ENCODE measurements at places on chromosomes 16 and 17.

DNA sequence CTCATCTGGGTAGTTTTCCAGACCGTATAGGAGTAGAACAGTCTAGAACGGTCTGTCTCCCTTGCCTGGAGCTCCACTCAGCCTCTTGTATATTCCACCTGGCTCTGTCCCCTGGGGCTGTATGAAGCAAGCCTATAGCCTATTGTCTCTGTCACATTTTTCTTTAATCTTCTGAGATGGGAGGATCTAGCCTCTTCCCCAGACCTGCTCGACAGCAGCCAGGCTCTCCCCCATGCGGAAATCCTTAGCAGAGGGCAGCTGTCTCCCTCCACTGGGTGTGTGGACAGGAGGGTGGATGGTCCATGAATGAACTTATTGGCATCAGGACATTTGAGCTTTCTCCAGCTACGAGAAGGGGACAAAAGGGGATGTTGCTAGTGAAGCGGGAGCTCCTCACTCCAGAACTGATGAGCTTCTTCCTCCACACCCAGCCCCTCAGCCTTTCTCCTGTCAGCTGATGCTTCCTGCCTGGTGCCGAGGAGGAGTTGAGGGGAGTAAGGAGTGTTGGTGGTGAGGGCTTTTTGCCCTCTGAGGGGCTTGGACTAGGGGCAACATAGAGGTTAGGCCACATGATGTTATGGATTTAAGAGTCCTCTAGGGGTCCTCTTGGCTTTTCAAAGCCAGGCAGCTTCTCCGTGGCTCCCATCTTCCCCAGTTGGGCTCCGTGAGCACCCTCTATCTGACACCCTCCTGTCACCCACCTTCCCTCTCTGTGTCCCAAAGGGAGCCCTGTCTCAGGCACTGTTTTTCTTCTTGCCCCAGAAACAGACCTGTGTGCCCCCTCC is 28.0 kb downstream of the ARHGAP23 start:
- no peak for DNase-seq

DNA sequence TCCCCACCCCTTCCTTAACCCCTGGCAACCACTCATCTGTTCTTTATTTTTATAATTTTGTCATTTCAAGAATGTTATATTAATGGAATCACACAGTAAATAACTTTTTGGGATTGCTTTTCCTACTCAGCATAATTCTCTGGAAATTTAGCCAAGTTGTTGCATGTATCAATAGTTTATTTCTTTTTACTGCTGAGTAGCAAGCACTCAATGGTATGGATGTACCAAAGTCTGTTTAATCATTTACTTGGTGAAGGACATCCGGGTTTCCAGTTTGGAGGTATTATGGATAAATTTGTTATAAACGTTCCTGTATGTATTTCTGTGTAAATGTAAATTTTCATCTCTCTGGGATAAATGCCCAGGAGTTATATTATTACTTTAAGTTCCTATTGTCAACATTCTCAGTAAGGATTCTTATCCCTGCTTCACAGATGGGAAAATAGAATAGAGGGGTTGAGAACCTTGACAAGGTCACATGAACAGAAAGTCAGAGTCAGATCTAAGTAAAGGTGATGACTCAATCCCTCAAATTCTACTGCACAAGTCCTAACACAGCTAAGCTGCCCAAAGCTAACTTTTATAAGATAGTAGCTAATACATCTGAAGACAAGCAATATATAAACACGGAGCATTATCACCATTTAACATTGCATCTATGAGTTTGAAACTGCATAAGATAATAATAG is 62.4 kb upstream of the MTMR4 start:
- no peak for DNase-seq

GRCh38 chr16:66220702-66221101 is 145.8 kb upstream of the CDH5 start:
- DNase-seq, result no peak

GRCh38 chr17:33469421-33469820 is 176.3 kb upstream of the ASIC2 start:
- no peak for DNase-seq

DNA sequence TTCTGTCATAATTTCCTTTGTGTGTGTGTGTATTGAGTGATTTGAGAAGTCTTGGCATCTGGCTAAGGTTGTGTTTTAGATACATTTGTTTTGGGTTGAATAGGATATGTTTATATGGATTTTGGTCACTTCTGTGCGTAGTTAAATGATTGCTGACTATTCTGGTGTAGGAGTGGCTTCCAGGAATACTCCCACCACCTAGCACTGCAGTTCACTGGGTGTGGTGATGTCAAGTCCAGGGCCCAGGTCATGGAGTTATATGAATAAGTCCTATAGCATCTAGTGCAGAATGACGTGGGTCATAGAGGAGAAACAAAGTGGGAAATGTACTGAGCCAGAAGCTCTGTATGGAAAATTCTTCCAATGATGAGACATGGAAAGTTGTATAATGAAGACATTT is 465.4 kb upstream of the CCL2 start:
- DNase-seq, result no peak

DNA sequence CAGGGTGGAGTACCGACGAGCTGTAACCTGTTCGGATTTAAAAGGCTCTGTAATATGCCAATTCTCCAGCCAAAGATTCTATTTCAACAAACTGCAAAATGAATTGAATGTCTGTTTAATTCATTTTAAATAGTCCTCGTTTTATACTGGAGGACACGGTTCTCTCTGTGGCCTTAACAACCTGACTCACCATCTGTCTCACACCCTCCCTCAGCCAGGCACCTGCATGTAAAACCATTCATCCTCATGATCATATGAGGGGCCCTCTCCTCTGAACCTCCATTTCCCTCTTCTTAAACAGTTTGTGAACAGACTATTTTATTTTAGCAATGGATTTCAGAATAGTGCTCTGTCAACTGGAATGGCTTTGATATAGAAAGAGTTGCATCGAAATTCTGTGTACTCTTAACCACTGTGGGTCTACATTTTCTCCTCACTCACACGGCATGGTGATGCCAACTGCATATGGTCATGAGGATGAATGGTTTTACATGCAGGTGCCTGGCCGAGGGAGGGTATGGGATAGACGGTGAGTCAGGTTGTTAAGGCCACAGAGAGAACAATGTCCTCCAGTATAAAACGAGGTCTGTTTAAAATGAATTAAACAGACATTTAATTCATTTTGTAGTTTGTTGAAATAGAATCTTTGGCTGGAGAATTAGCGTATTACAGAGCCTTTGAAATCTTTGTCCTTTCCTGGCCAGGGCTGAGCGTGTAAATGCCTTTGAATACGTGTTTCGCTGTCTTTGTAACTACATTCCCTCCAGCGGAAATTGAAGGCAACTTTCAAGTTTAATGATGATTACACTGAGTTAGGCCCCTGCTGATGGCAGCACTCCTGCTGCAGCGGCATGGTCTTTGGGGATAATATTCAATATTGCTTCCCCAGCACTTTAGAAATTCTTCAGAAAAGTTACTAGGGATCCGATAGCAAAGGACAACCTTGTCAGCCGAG is 329.6 kb downstream of the SNX29 start:
- DNase-seq, result no peak

DNA sequence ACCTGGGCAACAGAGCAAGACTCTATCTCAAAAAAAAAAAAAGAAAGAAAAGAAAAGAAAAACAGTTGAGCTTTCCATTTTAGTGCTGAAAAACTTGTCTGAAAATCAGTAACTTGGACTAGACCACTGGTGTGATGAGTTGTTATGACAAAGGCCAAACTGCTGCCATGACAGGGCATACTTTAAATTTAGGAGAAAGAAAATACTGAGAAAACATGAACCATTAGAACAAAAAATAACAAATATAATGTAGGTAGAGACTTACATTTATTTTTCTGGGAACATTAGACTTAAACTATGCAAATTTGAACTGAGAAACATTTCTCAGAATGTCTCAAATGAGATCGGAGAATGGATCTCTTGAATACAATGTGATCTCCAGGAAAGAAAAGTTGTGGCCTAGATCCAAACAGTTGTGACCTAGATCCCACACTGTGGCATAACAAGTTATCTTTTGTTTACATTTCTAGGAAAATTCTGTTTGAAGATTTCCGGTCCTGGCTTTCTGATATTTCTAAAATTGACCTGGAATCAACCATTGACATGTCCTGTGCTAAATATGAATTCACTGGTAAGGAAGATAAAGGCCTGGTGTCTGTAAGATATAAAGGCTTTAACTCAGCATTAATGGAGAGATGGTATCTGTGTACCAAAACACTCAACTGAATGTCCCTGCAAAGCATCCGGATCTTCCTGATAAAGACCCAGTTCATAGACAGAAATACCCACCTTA is 10.9 kb downstream of the OGFOD1 start:
- DNase-seq, result no peak

GRCh38 chr17:43983515-43984411 is 20.7 kb upstream of the NAGS start:
- DNase-seq, result no peak

DNA sequence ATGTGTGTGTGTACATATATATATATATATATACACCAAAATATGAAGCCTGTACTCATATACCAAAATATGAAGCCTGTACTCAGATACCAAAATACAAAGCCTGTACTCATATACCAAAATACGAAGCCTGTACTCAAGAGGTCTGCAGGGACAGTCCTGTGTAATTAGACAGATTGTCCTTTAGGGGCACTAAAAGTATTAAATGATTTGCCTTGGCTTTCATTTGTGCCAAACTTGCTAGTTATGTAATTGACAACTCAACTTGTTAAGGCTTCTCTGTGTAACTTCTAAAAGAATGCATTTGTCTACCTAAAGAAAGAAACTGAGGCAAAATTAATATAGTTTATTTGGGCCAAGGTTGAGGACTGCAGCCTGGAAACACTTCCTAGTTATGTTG is 30.8 kb upstream of the DHX40 start:
- no peak for DNase-seq

DNA sequence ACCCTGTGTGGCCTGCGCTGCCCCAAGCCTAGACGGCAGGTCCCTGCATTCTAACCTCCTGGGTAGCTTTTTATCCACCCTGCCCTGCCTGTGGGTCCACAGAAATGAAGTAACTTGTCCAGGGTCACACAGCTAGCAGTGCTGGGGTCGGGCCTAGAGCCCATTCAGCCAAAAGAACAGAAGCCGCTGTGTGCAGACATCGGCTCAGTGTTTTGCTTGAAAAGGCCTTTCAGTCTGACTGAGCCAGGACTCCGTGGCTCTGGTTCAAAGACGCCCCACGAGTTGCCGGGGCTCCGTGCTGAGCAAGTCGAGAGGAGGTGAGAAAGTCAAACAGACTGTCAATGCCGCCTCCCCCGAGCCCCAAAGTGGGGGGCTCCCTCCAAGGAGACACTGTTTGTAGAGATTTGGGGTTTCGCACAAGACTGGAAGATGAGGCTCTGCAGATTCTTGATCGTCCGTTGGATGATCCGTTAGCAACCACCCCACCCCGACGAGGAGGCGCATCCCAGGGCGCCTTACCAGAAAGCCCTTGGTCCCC is 226.2 kb downstream of the NTN1 start:
- DNase-seq, result no peak

DNA sequence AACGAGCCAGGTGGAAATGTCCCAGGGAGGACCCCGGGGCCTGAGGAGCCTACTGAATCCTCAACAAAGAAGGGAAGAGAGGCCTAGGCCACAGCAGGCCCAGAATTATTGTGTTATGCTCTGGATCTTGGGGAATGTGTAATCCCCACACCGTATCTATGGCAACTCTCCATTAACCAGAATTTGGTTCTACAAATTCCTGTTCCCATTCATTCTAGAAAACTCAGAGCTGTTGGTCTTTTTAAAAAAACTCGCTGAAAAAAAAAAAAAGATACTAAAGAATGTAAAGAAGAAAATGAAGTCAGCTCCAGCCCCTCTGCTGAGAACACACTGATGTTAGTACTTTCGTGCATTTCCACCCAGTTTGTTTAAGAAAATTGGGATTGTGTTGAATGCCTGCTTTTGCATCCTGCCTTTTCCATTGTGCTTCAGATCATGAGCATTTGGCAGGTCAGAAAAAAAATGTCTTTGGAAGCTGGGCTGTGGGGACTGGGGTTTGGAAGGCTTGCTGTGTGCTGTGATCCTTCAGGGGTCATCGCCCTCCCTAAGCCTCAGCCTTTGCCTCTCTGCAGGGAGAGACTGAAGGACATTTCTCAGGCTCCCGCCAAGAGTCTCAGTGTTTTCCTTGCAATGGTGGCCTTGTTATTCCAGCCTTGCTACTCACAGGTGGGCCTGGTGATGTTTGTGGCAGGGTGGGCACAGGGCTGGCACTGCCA is 69.5 kb downstream of the SREBF1 start:
- no peak for DNase-seq

GRCh38 chr17:17348872-17349723 is 45.9 kb downstream of the NT5M start:
- no peak for DNase-seq

DNA sequence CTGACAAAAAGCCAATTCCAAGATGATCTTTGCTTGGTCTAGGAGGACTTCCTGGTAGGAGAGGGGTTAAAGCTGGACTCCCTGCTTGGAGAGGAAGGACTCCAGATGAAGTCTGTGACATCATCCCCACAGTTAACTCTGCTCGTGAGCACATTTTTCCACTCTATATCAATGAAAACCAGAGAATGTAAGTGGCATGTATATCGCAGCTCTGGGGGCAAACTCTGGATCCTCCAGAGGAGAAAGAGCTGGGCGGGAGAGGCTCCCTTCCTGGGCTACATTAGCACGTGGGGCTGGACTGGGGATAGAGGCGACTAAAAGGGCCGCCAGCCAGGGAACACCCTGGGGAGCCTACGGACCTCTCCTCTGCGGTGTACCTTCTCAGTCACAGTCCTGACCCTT is 34.1 kb downstream of the HIC1 start:
- no peak for DNase-seq

DNA sequence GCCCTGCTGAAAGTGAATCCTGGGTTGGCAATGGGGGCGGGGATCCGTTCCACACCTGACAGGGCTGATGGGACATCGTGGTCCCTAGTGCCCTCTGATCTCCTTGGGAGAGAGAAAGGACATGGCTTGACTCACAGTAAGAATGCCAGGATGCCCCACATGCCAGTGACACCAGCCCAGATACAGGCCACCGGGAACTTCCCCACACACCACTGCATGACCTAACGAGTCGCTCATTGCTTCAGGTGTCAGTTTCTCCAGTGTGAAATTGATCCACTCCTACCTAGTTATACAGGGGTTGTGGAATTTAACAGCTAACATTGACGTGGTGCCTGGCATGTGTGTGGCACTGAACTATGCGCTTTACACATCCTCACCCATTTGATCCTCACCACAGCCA is 7.5 kb downstream of the CD300LG start:
- DNase-seq, result no peak

GRCh38 chr17:3918372-3919122 is 2.3 kb upstream of the P2RX1 start:
- DNase-seq, result no peak

DNA sequence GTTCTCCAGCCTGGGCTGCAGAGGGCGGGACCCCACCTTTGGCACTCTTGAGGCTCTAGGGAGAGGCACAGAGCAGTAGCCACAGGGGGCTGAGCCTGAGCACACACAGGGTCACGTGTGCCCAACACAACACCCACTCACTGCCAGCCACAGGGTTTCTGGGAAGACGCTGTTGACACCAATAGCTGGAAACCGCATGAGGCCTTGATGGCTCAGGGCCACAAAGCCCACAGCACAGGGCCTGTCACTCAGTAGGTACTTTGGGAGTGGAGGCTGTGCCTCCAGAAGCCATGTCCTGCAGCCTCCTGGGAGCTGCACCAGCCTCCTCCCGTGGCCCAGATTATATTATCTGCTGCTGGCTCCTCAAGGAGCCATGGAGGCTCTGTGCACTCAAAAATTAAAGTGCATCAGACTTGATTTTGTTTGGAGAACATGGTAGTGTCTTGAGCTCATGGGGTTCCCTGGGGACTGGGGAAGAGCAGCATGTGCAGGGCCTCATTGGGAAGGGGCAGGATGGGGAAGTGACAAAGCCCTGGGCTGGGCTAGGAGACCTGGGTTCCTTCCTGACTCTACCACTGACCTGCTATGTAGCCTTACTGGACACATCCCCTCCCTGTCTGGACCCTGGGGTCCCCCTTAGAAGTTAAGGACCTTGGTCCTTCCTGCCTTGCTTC is 12.5 kb upstream of the SREBF1 start:
- DNase-seq, result peak; percentile 92
